Stimulated activated CD8-positive, alpha-beta memory T cell treated with anti-CD3 and anti-CD28 coated beads, Interleukin-7, amount 100 ng/mL, for 1 hour (primary cell): ENCODE measurements at places on chromosomes 2 and 18.

- no peak for DNase-seq
Measured at GRCh38 chr2:157838442-157839161, 37.5 kb downstream of the ACVR1 start.

GRCh38 chr2:128607911-128608506 lies 289.3 kb upstream of the HS6ST1 start:
- DNase-seq = no peak

GRCh38 chr2:76998704-76999103 lies 523.5 kb downstream of the LRRTM4 start:
- no peak for DNase-seq

GRCh38 chr2:98102878-98103277 lies 15.9 kb downstream of the VWA3B start:
- DNase-seq = no peak

DNA sequence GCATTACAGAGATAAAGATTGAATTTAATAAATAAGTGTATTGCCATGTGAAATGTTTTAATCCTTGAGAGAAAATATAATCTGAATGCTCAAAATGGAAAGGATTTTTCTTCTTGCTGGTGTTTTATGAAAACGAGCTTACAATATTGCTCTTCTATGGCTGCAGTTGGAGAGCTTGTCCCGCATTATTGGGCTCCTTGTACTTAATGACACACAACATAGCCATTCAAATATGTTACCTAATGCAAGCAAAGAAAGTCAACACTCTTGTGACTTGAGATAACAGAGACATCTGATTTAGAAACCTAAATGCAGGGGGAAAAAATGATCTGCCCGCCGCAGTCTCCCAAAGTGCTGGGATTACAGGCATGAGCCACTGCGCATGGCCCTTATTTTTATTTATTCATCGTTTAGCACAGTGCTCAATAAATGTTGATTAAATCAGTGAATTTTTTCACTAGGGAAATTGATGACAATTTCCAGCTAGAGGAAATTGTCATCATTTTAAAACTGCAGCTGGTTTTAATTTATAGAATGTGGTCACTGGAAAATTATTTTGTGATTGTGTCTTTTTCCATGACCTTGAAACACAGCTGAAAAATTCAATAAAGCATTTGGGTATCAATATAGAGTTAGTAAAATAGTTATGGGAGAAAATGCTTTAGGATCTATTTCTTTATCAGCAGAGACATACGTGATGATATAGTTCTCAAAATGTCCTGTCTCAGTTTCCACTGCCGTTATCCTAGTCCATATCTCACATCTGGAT lies 2.4 kb upstream of the PRKD3 start:
- no peak for DNase-seq

DNA sequence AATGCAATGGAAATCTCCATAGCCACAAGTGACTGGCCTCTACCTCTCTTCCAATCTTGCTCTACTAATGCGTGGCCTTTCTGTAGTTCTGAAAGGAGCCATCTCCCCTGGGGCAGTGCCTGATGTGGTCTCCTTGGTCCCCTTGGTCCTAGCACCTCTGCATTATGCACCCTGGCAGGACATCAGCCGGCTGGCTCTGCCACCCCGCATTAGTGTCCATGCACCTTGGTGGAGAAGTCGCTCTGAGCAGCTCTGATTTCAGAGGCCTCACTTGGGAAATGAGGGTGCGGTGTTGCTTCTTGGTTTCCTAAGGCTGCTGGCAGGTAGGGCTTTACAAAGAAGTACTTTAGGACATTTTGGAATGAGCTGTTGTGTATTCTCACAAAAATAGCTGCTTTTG lies 317.9 kb downstream of the GBX2 start:
- no peak for DNase-seq

DNA sequence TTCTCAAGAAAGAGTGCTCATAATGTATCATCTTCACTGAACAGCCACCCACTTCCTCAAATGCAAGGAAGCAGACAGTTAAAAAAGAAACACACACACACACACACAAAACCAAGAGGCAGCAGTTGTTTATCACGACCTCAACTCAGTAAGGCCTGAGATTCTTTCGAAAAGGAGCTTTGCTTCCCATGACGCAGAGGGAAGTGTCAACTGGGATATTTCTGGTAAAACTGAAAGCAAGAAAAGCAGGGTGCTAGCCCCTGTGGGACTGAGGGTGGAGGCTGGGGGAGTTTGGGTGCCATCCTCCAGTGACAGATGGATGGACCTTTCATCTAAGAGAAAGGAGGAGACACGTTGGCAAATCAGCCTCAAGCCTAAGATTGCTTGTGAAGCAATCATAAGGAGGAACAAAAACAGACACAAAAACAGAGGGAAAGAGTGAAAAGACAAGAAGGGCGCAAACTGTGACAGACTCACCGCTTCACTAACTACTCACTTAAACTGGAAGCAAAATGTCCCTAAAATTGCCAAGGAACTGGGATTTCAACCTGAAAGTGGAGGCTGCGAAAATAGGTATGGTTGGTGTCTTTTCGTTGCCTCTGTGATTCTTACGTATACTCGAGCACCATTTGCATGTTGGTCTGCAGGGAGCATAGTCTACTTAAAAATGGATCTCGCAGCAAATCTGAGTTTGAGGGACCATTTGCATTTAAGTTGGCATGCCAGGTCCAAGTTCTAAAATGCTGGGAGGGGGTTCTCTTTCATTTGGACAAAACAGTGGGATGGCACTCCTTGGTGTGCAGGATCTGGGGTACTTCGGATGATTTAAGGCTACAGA lies at the start of gene ARHGAP25:
TSS of gene ARHGAP25 (plus strand) at position 124 of the 838 bp plus-strand sequence. CDS start at position 513, 389 bp downstream.
- no peak for DNase-seq

DNA sequence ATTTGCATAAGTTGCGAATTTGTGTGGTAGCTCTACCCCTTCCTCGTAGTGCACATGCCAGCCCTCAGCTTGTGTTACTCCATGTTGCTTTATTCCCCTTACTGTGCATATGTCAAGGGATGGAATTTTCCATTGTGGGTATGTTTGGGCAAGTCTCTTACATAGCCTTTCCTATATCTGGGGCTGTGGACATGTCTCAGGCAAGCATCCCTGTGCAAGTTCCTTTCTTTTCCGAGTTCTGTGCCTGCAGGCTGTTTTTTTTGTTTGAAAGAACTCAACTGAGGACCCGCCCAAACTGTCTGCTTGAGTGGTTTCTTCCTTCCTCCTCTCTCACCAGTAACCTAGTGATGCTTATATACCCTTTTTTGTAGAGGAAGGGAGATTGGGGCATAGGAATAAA lies 1739.1 kb upstream of the PIK3C3 start:
- DNase-seq = no peak

- DNase-seq = no peak
Measured at GRCh38 chr2:38605298-38605830, 2.6 kb upstream of the HNRNPLL start.

- DNase-seq = no peak
Measured at GRCh38 chr2:150267651-150268415, 219.6 kb downstream of the RND3 start.

DNA sequence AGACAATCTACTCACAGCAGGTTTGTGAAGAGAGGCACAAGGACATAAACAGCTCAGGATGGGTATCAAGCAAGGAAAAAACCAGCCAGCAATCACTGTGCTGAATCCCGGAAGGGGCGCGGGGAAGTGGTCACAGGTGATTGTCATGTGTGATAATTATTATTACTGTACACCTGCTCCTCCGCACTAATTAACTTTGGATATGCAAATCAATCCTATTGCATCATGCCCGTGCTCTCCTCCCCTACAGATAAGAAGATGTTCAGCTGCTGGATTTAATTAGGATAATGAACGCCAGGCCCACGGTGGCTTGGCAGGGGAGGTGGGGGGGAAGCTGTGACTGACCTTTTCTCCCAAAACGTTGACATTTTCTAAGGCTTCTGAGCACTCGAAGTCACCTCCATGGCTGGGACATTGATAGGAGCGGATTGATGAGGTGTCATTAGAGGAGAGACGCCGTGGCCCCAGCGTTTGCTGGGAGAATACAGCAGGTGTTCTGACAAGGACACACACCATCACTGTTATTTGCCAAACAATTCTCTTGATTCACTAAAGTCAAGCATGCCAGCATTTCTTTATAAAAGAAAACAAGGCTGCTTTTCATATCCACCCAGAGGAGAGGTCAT lies 160.3 kb upstream of the VRK2 start:
- no peak for DNase-seq

DNA sequence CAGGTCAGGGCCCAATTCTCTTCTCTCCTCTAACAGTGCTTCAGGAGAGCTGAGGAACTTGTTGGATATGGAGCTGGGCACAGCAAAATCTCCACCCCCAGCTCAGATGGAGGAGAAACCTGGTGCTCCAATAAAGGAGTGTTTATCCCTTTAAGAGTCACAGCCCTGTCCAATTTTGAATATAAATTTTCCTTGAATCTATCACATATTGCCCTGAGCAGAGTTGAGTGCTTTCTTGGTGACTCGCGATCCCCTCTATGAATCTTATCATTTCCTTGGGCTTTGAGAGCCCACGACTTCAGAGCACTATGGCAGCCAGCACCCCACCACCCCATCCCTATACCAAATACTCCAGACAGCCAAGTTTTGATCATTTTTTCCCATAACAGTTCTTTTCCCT lies 34.4 kb upstream of the SMAD7 start:
- DNase-seq = no peak
